ENCODE measurements at places on chromosomes 7 and 10. TPM values are rescaled to one million over a fixed set of nuclear protein-coding genes. Genes with fewer than 3 reads are reported as not detected.

The WASHC2C gene
- 13.7 TPM for total RNA-seq

The AKR1C2 gene
- 3.4 TPM for total RNA-seq

The GRID2IP gene
- 1.00 TPM for total RNA-seq

The SCART1 gene
- total RNA-seq: 3.9 TPM

DNA sequence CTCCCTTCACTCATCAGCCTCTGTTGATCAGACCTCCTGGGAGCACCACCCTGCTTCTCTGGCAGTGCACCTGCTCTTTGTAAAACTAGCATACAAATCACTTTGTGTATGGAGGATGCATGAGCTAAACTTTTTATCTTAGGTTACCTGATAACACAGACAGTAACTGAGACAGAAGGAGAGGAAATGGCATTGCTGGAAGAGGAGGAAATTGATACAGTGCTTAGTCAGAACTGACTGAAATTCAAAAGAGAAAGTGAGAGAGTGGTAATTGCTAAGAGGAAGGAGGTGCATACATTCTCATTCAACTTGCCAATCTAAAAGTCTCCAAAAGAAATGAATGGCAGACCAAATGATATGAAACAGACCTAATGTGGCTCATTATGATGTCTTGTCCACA, 1120.7 kb downstream of the GATA3 start:
- DNase-seq: no peak

DNA sequence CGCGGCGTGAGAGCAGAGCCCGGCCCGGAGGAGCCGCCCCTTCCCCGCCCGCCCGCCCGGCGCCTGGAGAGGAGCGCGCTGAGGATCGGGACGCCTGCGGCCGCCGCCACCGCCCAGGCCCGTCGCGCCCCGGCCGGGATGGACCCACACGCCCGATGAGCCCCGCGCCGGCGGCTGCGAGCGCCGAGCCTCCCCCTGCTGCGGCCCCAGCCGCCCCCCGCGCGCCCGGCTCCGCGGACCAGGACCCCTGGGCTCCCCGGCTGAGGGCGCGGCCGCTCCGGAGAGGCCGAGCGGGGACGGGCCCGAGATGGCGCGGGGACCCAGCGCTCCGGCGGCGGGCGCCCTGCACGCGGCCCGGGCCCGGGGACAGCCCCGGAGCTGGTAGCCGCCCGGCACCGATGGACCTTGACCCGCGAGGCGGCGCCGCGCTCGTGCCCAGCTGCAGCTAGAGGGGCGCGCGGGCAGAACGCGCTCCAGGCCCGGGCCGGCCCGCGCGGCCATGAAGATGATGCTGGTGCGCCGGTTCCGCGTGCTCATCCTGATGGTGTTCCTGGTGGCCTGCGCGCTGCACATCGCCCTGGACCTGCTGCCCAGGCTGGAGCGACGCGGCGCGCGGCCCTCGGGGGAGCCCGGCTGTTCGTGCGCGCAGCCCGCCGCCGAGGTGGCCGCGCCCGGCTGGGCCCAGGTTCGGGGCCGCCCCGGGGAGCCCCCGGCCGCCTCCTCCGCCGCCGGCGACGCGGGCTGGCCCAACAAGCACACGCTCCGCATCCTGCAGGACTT, 520 bp downstream of the FAM20C start:
- DNase-seq: peak; percentile 72

GRCh38 chr7:1260244-1260635, 27.6 kb downstream of the UNCX start:
- no peak for DNase-seq

GRCh38 chr7:70142247-70142932, 544.1 kb downstream of the AUTS2 start:
- no peak for DNase-seq

- no peak for DNase-seq
These were observed 229.7 kb upstream of the ZNF32 start for GRCh38 chr10:43878386-43878785.

GRCh38 chr10:100254191-100254590, 13.2 kb downstream of the CWF19L1 start:
- no peak for DNase-seq

- DNase-seq: no peak
These were observed 6.2 kb upstream of the TPST1 start for GRCh38 chr7:66198956-66199355.

DNA sequence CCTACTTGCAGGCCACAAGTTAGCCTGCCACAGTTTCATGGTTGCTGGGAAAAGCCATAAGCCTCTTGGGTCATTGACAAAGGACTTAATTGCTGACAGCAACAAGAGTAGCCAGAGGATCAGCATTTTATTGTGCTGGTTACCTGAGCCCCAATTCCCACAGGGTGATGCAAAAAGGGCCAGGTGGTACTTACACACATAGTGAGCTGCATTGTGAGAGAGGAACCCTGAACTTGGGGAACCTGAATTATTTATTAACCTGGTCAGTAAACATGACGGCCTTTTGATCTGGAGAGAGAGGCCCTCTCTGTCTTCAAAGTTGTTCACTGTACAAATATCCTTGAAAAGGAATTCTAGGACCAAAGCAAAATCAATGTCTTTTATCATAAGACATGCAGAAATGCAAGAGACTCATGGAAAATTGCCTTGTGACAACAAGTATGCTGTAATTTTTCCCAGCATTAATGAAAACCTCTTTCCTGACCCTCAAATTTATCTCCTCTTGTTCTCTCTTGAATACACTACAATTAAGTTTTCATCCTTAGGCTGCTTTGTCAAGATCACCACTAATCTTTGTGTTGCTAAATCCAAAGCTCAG, 102.9 kb upstream of the PHYHIPL start:
- peak; percentile 22 for DNase-seq

All from pancreas (tissue), 10 donors.